ENCODE measurements at places on chromosomes 12 and 14.

- DNase-seq, result no peak
These were observed 7.5 kb downstream of the ITGA5 start for GRCh38 chr12:54411391-54412241.

DNA sequence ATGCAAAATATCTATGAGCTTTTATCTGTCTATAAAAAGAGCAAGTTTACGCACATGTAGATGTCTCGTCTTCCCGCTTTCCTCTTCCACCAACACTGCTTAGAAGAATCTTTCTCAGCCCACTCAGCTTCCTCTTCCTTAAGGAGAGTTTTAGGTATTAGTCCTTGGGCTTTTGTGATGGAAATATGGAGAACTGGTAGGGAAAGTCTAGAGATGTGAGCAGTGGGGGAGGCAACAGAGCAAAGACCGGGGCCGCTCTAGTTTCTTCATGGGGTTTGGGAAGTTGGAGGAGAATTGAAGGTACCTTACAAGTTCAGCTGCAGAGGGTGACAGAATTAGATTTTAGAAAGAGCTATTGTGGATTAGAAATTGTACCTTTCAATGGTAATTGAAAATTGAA is 56.3 kb upstream of the CPNE8 start:
- DNase-seq, result no peak

DNA sequence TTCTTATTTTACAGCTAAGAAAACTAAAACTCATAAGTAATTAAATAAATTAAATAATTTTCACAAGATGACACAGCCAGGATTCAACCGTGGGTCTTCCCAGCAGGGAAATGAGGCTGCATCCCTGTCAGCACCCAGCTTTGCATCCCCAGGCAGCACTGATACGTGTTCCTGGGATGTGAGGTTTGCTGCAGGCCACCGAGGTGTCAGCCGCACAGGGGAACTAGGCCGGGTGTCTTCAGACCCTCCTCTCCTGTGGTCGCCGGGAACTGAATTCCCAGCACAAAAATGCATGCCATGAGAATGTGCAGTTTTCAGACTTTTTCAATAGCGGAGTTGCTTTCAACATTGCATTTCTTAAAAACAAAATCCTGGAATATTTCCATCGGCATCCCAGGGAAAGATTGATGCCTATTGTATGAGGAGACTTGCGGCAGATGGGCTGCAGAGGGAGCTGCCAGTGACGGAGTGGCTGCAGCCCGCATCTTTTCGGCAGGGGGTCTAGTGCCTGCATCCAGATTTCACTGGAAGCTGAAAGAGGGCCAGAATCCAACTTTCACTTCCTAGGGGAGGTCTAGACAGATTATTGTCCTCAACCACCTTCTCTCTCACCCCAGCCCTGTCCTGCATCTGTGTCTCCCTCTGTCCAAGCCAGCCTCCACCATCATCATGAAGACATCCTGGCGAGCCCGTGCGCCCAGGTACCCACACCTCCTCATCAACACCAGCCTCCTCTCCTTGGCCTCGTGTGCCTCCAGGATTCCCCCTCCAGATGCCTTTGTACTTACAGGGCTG is 12.6 kb downstream of the LRTM2 start:
- no peak for DNase-seq

DNA sequence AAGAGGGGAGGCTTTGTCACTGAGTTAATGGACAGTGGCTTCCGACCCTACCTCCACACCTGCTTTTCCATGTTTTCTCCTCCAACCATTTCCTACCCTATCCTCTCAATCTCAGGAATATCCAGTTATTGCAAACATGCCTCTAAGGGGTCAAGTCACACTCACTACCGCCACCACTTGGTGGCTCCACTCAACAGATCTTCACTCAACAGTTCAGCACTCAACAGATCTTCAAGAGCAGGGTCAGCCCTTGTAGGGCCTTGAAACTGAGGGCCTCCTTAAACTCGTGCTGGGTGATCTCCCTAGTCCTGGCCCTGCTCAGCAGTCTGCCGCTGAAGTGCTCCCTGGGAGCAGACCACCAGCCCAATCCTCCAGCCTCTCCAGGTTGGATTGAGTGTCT is 14.2 kb downstream of the ZNF641 start:
- no peak for DNase-seq

DNA sequence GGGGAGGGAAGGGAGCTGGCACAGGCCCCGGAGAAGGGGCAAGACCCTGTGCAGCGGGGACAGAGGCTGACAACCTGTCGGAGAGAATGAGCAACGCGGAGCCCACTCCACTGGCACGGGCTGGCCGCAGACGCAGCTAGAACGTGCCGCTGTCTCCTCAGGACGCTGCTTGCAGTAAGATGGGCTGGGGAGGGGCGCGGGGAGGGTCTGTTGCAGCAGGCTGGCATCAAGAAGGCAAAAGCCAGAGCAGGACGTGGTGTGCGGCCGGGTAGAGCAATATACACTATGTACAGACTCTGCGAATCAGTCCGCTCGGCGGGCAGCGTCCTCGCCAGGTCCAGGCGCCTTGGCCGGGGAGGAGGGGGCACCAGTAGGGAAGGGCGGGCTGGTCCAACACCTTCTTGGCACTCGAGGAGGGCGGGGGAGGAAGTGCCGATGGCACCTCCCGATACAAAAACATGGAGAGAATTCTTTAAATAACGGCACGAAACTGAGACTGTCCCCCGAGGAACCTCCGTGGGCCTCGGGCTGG is 19.8 kb downstream of the RAB35 start:
- DNase-seq, result no peak
